ENCODE measurements at places on chromosomes 3 and 15.

DNA sequence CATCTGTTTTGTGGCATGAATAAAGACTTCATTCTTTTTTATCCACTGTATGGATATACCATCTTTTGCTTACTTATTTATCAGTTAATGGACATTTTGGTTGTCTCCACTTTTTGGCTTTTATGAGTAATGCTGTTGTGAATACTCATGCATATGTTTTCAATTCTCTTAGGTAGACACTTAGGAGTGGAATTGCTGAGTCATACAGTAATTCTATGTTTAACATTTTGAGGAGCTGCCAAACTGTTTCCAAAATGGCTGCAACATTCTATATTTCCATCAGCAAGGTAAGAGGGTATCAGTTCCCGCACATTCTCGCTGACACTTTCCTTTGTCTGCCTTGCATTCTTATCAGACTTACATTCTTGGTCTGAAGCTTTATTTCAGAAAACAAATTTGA, 191.1 kb downstream of the WNT5A start:
- no peak for DNase-seq

- DNase-seq = no peak
These were observed 413.5 kb downstream of the TIGIT start for GRCh38 chr3:114707252-114707860.

DNA sequence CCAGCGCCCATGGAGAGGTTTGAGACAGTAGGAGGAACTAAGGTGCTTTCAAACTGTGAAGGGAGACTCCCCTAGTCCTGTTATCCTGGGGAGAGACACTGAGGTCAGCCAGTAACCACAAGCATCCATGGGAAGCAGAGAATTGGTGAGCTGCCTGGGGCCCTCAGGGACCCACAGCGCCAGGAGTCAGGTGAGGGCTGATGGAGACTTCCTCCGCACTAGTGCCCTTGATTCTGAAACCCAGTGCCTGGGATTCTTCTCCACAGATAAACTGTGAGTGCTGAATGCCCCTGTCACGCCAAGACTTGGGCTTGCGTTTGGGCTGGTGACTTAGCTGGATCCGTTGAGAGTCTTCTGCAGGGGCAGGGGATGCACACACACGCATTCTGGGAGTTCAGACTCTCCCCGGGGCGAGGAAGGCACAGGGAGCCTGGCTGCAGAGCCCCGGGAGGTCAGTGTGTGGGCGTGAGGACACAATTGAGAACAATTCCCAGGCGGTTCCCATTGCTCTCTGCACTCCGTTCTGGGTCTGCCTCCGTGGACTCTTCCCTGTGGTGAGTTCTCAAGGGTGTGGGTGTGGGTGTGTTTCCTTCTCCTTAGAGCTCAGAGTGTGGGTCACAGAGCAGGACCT, 37.9 kb upstream of the SLCO2A1 start:
- no peak for DNase-seq

DNA sequence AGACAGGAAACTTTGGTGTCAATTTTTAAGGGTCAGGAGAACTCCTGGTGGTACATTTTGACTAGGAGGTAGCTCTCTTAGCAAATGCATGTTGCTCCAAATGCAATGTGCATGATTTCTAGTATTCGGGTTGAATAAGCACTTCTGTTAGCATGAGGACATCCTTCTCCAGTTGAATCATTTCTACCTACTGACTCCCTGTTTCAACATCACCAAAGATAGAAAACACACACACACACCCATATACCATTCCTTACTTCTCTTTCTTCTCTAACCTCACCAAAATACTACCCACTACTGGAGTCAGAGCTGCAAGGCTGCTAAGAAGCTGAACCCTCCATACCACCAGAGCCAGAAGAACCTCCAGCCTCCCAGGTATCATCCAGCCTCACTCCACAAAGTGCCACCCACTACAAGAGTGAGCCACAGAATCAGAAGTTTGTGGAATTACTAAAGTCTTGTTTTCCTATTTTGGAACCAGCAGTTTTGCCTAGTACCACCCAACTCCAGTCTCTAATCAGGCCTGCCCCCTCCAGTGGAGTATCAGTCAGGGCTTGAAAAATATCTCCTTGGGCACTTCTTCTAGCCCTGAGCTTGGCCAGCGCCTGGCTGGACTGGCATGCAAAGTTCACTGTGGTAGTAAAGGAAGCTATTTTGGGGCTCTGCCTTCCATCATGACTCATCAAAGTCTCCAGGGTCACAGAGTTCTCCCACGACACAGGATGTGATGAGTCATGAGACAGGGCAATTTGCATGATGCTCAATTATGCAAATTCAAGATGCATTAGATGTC, 110.3 kb downstream of the CYP19A1 start:
- DNase-seq = no peak

DNA sequence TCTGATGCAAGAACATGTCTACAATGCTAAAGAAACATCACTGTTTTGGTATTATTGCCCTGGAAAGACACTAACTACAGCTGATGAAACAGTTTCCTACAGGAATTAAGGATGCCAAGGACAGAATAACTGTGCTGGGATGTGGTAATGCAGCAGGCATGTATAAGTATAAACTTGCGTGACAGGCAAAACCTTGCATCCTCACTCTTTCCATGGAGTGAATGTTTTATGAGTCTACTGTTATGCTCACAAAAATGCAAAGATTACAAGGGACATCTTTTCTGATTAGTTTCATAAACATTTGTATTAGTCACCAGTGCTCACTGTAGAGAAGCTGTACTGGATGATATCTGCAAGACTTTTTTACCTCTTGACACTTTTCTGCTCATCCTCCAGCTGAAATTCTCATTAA, 143.6 kb downstream of the NAALADL2 start:
- DNase-seq = no peak

GRCh38 chr3:70959506-70960291, 623.8 kb downstream of the FOXP1 start:
- DNase-seq = no peak

GRCh38 chr15:45371546-45371945, 6.8 kb downstream of the GATM start:
- DNase-seq = no peak

GRCh38 chr15:98363955-98364354, 284.4 kb upstream of the IGF1R start:
- no peak for DNase-seq

- DNase-seq = no peak
These were observed 6.3 kb upstream of the ZXDC start for GRCh38 chr3:126481808-126482502.

GRCh38 chr3:161905520-161906132, 409.0 kb downstream of the OTOL1 start:
- DNase-seq = no peak

GRCh38 chr3:32113566-32113965, 7.1 kb downstream of the GPD1L start:
- no peak for DNase-seq

DNA sequence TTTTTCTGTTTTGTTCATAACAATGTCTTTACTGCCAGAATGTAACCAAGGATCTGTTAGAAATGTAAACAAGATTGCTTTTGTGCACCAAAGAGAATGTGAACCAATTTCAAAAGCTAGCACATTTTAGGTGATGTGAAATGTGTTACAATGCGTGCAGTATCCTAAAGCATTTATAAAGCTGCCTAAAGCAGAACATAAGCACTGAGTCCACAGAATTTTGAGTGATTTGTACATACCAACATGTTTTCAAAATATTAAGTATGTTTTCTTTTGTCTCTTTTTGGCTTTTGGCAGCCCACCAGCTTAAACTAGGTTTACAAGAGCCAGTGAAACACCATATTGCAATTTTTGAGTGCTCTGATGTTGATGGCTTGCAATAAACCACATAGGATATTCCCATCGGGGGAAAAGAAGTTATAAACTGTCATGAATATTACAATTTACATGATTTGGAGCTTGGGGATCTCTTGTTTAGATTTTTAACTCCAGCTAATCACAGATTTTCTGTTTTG, 364.0 kb downstream of the ZIC1 start:
- no peak for DNase-seq

- DNase-seq = no peak
These were observed 585 bp downstream of the KIF23 start for GRCh38 chr15:69414701-69415167.

DNA sequence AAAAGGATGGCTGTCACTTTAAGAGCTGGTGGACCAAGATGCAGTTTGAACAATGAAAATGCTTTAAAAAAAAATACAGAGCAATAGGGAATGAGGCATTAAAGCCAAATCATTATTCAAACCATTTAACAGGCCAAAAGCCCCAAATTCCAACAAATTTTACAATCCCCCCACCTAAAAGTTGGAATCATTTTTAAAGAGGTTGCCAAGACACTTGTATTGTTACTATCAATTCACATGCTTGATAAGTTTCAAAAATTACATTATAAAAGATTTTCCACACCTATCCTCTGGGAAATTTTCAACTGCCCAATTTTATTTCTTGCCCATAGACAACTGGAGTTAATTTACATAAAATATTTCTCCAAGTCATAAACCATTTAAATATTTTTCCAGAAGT, 192.3 kb upstream of the ARHGEF26 start:
- no peak for DNase-seq

- no peak for DNase-seq
These were observed 135.0 kb upstream of the PRR20G start for GRCh38 chr3:127422663-127423375.

- no peak for DNase-seq
These were observed 71.0 kb downstream of the TP63 start for GRCh38 chr3:189702066-189702646.

- no peak for DNase-seq
These were observed 103.0 kb upstream of the VEPH1 start for GRCh38 chr3:157606011-157606851.

DNA sequence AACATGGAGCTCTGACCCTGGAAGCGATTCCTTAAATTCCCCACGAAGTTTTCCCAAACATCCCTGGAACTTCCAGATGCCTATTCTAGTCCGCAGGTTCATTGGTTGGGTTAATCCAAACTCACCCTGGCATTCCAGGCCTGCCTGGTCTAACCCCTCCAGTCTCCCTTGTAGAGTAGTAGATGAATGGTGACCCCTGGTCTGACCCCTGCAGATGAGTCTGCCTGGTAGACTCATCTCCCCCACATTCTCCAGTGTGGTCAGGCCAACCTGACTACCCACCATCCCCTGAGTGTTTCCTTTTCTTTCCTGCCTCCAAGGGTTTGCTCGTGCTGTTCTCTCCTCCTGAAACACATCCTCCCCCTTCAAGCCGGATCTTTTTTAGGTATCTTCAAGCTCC, 10.8 kb upstream of the HRH1 start:
- no peak for DNase-seq

DNA sequence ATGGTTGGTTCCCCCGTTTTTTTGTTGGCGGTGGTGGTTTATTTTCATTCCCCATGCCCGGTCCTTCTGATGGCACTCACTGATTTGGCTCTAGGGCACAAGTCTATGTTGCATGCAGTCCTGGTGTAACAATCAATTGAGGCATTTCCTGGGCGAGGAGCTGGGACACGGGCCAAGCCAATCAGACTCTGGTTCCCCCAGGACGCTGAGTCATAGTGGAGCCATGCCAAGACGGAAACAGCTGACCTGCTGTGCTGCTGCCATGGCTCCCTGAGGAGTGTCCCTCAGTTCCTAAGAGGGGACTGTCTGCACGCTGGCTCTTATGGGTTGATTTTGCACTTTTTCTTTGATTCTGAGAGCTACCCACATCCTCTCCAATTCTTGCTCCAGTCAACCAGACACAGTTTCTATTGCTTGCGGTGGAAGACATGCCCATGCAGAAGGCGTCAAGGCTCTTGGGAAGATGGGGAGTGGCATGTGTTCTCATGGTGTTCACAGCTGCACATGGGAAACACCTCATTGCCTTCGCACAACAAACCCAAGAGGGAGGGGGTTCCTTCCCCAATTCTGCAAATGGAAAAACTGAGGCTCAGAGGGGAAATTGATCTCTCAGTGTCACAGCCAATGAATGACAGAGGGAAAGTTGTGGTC, 28.3 kb upstream of the ALDH1L1 start:
- no peak for DNase-seq

GRCh38 chr15:92226020-92226612, 167.6 kb upstream of the ST8SIA2 start:
- DNase-seq = no peak

- no peak for DNase-seq
These were observed 1166.1 kb upstream of the GBE1 start for GRCh38 chr3:82927309-82928253.

DNA sequence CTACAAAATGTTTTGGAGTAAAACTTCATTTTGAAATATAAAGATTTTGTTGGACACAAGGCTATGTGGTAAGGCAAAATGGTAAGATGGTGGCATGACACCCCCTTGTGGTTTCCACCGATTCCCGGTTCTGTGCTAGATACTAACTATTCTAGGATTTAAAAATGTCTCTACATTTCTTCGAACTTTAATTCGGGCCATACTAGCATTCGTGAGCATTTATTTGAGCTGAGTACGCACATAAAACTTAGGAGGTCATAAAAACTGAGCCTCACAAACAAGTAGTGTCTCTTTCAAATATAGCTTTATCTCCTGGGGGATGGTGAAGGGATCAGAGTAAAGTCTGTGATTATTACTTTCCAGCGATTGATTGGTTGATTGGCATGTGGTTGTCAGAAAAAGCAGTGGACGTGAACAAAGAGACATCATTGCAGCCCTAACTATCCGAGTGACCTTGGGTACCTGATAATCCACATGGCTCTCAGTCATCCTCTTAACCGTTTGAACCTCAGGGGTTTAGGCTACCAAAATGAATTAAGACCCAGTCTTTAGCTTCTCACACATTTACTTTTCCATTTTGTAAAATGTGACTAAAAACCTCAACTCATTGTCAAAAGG, 1.1 kb upstream of the ZNF639 start:
- DNase-seq = no peak

DNA sequence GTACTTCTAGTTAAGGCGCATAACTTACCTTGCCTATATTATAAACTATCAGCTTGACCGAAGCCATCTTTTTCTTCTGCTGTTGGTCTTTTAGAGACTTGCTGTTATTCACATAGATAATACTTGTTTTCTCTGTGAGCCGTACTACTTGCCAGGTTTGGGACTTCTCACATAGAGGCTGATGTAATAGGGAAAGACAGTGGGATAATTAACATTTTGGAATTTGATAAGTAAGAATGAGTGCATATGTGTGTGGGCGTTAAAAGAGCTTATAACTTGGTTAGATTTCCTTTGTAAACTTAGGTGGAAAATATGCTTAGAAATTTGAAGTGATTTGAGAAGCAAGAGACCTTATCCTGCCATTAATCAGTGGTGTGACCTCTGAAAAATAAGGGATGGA, 47.8 kb downstream of the FNDC3B start:
- DNase-seq = no peak

DNA sequence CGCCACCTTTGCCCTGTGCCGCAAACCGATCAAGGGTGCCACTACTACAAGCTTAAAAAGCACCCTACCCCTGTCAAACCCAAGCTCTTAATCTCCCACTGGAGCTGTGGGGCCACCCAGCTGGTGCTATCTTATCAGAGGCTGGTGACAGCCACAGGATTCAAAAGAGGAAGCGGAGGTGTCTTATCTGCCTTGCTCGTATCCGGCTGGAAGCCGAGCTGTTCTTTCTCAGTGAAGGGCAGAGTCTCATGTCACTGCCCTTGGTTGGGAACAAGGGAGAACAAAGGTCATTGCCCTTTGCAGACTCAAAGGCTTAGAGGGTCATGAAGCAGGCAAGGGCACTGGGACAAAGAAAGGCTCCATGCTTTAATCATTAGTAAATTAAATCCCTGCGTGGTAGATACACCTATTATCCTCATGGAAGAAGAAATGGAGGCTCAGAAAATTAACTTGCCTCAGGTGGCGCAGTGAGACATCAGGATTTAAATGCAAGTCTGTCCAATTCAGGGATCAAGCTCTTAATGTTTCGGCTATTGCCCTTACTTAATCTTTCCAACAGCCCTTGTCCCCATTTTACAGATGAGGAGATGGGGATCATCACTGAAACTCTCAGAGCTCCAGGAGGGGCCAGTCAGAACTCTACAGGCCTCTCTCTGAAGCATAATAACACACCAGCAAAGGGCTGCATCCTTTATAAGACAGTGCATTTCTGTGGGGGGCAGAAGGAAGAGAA, 360.0 kb upstream of the PROK2 start:
- no peak for DNase-seq
